ENCODE measurements at places on chromosomes 7 and 10.

DNA sequence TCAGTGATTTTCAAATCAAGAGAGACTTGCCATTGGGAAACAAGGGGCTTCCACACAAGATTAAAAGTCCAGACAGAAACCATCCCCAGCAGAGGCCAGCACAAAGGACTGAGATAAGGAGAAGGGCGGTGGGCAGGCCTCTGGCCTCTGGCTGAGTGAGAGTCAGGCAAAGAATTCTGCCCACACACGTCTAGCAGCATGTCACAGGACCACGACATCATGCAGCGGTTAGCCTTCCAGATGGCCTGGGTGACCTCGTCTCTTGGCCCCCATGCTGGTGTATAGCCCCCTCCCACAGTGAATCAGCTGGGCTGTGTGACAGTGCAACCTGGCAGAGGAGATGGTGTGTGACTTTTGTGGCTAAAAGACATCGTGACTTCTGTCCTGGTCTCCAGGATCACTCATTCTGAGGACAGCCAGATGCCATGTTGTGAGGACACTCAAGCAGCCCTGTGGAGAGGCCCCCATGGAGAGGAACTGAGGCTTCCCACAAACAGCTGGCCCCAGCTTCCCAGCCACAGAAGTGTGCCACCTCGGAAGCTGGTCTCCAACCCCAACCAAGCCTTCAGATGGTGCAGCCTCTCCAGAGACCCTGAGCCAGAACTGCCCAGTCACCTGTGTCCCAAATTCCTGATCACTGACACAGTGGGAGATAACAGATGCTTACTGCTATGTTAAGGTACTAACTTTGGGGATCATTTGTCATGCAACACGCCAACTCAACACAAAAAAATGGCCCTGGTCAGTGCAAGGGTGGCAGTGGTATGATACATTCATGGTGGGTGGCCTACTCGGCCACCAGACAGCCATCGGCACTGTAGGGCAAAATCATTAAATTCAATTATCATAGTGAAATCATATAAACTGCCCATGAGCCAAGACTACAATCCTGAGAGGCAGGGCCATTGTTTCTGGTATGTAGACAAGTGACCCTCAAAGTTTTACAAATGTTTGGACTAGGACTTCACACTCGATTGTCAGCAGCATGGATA, 73.2 kb downstream of the TNS3 start:
- DNase-seq: no peak

DNA sequence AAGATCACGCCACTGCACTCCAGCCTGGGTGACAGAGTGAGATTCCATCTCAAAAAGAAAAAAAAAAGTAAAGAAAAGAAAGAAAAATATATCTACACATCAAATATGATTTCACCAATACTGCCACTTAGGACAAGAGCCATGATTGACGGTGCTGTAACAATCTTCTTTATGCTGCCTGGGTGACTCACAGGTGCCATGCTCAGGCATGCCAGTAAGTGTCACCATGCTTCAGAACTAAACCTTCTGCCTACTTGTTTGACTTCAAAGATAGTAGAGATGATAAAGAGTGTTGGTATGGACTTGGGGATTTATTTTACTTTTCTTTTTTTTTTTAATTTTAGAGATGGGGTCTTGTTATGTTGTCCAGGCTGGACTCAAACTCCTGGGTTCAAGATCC, 33.6 kb upstream of the DNMBP start:
- no peak for DNase-seq

GRCh38 chr10:76766682-76767081, 870.9 kb downstream of the KCNMA1 start:
- no peak for DNase-seq

GRCh38 chr10:43843321-43844101, 194.8 kb upstream of the ZNF32 start:
- no peak for DNase-seq

- no peak for DNase-seq
These were observed 1012.5 kb downstream of the NRG3 start for GRCh38 chr10:82887488-82887887.

GRCh38 chr10:44618910-44619309, 234.0 kb upstream of the CXCL12 start:
- no peak for DNase-seq

GRCh38 chr10:125773687-125774543, 1.7 kb downstream of the MMP21 start:
- no peak for DNase-seq

- DNase-seq: peak; percentile 97
These were observed 80.0 kb upstream of the COL1A2 start for GRCh38 chr7:94314413-94315410.

GRCh38 chr7:1902231-1902855, 232.3 kb downstream of the ELFN1 start:
- DNase-seq: no peak

DNA sequence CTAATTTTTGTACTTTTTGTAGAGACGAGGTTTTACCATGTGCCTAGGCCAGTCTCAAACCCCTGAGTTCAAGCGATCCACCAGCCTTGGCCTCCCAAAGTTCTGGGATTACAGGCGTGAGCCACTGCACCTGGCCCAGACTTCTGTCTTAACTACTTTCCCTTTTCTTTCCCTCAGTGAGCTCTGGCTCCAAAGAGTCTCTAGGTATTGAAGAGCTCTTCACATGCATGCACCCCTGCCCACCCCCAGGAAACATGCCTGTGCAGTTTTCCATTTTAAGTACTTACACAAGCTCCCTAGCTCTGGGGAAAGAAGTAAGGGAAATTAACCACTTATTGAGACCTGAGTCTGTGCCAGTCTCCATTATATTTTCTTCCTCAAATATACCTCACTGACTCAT, 2.0 kb downstream of the MYOZ1 start:
- DNase-seq: no peak

GRCh38 chr10:87622314-87623004, 37.2 kb upstream of the PAPSS2 start:
- DNase-seq: no peak

GRCh38 chr10:35517431-35518181, 87.5 kb upstream of the GJD4 start:
- DNase-seq: no peak

- DNase-seq: no peak
These were observed 11.9 kb downstream of the SSC4D start for GRCh38 chr7:76397409-76398183.

- no peak for DNase-seq
These were observed 103.6 kb downstream of the LYZL1 start for GRCh38 chr10:29392376-29393021.

GRCh38 chr10:89312973-89313372, 11.1 kb downstream of the IFIT2 start:
- DNase-seq: no peak

DNA sequence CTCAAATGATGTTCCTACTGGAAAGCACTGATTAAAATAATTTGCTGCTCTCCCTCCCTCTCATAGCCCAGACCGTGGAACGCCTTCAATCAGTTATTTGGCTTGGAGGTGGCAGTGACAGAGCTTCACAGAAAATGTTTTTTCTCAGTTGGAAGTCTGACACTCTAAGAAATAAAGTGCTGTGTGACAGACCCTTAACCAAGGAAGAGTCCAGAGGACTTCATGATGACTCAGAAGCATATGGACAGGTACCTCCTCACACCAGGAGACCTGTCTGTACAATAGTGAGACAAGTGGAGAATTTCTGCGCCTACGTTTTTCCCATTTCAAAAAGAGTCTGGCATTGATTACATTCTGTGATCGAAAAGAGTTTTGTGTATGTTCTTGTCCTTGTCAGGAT, 295.5 kb downstream of the DOCK4 start:
- DNase-seq: no peak

DNA sequence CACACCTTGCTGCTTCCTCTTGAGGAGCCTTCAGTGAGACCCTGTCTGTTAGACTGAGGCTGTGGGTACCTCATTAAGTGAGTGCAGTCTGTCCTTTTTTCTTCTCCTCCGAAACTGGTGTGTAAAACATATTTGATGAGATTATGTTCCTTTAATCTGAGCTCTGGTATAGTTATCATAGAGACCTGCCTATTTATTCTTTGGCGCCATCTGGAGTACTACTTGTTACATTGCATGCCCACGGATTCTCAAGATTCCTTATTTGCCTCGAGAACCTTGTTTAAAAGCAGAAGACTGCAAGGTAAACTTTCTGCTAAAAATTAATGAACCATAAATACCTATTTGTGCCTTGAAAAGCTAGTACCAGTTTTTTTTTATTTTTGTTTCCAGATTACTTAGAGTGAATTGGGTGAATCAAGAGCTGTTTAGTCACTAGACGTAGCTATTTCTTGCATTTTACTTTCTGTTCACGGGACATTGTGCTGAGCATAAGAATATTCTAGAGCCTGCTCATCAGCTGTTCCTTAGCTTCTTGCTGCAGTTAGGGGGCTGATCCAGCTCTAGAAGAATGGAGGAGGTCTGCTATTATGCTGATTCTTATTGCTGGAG, 16.9 kb upstream of the STMP1 start:
- DNase-seq: no peak

DNA sequence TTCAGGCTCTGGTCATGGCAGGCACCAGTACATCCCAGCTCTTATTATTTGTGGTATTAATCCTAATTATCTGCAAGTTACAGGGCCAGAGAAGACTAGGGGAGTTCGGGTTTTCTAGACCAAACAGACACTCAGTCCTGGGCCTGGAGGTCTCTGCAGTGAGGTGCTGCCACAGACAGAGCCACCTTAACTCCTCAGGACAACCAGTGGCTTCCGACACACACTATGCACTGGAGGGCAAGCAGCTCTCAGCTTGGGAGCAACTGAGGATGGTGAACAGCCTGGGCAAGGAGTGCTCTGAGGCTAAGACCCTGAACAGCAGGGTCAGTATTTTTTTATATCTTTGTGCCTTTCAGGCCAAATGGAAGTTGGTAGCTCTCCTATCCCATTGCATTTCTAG, 19.0 kb downstream of the ACTA2 start:
- no peak for DNase-seq

DNA sequence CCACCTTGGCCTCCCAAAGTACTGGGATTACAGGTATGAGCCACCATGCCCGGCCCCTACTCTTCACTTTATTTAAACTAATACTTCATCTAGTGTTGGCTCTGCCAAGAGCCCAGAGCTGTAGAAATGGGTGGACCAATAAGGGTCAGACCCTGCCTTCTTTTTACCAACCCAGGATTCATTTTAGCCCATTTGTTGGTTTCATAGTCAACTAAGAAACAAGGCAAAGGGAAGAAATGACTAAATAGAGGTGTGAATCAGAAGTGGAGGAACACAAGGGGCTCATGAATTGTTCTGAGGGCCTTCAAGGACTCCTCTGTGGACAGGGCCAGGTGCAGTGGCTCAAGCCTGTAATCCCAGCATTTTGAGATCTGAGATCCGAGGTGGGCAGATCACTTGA, 1.1 kb downstream of the ANKRD2 start:
- DNase-seq: no peak

DNA sequence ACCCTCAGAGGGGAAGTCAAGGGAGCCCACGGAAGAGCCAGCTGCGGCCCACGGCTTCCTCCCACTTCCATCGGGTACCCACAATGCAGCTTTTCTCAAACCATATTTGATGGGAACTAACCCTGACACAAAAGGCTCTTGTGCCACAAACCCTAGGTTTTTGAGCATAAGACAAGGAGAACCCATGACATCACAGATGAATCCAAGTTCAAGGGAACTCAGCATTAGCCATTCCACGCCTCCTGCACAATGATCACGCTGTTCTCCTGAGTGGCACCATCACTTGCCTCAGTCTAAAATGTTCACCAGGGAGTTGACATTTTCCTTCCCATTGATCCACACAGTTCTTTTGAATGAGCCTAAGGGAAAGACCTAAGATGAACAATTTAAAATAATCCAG, 70.4 kb downstream of the ITIH5 start:
- no peak for DNase-seq

GRCh38 chr7:30159698-30160143, 24.9 kb downstream of the MTURN start:
- DNase-seq: no peak

GRCh38 chr10:110535958-110536891, 31.3 kb upstream of the SMC3 start:
- DNase-seq: no peak

DNA sequence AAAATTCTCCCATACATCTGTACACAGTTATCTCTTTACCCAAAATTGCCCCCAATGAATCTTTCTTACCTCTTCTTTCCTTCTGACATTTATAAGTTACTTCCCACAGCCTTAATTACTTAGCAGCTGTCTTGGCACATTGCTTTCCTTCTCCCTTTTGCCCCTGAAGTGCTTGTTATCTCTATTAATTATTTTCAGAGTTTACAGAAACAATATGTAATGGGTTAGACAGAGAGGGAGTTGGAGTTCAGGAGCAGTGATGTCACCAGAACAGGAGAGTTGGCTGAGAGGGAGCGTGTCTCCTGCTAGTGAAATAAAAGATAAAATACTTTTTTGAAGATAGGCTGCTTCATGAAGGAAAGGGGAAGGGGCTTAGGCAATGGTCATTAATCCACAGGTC, 57.4 kb downstream of the ITGB8 start:
- DNase-seq: peak; percentile 33

- no peak for DNase-seq
These were observed 535.8 kb downstream of the SDK1 start for GRCh38 chr7:3836855-3837254.

All from NCI-H524 treated with DMSO at 0.1 percent for 48 hours (cell line).